Osteoblast (primary cell): ENCODE measurements at places on chromosomes 16 and 17. TPM values are rescaled to one million over a fixed set of nuclear protein-coding genes. Genes with fewer than 3 reads are reported as not detected.

Gene MYH3
- 0.88 and 1.8 TPM in 2 replicates for total RNA-seq

Gene ODAD4
- total RNA-seq, result 1.1 and 1.5 TPM in 2 replicates

- no peak for DNase-seq
Measured at GRCh38 chr17:6304894-6305612, 129.9 kb downstream of the AIPL1 start.

GRCh38 chr17:63405741-63406261, 40.3 kb downstream of the CYB561 start:
- no peak for DNase-seq

DNA sequence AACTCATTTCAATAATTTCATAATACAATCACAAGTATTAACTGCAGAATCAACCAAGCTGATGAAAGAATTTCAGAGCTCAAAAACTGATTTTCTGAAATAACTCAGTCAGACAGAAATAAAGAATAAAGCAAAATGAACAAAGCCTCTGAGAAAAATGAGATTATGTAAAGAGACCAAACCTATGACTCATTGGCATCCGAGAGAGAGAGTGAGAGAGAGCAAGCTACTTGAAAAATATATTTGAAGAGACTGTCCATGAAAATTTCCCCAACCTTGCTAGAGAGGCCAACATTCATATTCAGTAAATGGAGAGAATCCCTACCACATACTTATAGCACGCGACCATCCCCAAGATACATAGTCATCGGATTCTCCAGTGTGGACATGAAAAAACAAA, 1376.4 kb downstream of the CDH11 start:
- no peak for DNase-seq

DNA sequence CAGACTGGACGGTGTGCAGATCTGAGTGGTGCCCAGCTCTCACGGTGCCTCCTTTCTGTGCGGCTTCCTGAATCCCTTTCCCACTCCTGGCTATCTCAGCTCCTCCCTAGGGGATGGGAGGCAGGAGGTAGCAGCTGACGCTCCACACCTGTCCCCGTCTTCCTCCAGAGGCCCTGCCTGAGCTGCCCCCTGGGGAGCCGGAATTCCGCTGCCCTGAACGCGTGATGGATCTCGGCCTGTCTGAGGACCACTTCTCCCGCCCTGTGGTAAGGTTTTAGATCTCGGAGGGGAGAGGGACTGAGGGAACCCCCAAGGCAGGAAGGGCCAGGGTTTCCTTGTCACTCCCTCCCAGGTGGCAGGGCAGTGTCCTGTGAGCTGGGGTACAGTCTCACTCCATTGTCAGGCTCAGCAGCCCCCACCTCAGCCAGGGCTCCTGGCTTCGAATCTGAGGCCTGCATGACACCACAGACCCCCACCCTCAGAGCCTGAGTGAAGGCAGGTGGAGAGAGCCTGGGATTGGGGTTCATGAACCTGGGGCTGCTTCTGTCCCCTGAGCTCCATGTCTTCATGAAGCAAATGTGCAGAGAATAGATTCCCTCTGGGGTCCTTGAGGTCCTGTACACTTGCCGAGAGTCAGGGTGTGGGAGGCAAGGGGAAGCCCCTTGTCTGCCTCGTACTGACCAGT, 6.6 kb downstream of the DEF8 start:
- DNase-seq, result peak; percentile 86

DNA sequence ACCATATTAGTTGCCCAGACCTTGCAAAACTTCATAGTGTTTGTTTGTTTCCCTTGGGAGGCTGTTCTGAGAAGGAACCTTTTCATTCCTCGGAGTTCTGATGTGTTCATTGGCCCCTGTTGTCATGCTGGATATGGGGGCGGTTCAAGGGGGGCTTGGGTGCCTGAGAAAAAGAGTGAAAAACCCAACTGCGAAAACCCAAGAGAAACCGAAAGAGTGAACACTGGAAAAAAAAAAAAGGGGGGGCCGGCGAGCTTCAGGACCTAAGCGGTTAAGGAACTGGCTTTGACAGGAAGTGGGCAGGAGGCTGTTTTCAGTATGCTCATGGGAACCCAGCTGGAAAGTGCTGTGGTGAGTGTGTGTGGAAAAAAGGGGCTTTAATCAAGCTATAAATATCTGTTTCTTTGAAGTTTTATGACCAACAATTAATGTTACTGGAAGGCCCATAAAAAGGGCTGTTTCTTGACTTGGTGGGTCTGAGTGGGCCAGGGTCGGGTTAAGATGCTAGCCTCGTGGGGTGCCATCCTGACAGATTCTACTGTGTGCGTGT, 510.7 kb downstream of the MAF start:
- no peak for DNase-seq

- DNase-seq, result peak; percentile 95
Measured at GRCh38 chr16:726438-727290, at the start of the genes CCDC78 and HAGHL. Gene CCDC78, minus strand, starts transcription at chr16:726443. Its CDS starts 76 bp downstream, at chr16:726367. Gene HAGHL, plus strand, starts transcription at chr16:727106. Its CDS starts 404 bp downstream, at chr16:727510.

Gene ZFP1
- 12.7 TPM in 2 replicates for total RNA-seq

DNA sequence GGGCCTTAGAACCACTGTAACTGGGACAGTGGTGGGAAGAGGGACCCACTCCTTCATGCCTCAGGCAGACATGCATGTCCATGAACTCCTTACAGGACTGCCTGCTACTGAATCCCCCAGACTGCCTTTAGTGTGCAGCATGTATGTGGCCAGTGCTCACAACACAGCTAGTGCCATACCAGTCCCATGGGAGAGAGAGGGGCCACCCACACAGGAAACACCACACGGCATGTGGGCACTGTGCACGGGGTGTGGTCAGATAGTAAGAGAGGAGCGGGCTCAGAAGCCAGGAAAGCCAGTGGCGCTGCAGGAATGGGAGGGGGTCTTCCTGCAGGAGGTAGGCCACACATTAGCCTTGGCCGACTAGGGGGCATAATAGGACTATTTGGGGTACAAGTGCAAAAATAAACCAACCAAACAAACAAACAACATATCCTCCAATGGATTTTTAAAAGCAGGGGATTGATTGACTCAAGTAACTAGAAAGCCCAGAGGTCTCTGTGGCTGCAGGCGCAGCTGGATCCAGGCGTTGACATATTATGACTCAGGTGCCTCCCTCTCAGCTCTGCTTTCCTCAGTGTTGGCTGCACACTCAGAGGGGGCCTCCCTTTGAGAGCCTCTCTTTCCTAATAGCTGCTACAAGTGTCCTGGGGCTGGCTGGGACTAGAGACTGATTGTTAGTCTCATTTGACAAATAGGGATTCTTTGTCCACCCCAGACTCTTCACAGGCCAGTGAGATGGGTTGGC, 104.4 kb downstream of the AMFR start:
- DNase-seq, result no peak

Gene PYDC1
- total RNA-seq, result not detected in 2 replicates
